ENCODE measurements at places on chromosomes 4 and X. TPM values are rescaled to one million over a fixed set of nuclear protein-coding genes. Genes with fewer than 3 reads are reported as not detected.

DNA sequence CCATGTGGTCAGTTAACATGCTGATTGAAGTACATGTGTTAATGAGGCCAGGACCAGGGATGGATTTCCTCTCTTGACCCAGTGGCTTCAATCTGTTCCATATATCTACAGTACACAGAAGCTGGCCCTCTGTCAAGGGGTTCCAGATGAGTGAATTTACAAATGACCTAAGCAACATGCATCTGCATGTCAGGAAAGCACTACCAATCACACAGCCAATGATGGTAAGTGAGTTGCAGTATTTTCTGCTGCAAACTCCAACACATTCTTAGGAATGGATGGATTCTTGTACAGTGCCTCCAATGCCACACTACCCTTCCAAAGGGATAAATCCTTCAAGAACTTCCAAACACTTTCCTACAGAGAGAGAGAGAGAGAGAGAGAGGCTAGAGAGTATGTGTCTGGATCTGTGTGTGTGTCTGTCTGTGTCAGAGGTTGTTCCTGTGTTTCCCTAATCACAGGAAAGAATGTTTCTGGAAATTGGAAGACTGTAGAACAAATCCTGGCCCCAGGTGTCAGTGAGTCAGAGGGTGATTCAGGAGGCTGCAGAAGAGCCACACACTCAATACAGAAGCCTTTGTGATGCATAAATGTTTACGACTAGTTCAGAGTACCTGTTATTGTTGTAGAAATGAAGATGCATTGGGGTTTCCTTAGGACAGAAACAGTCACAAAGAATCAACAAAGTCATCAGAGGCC lies 107.5 kb downstream of the GUCY2F start:
- no peak for DNase-seq
- no peaks in the 10 kb centered on the region for H3K36me3 ChIP-seq
- H3K4me3 ChIP-seq, result no peak overlapping the region
- no peaks in the 10 kb centered on the region for H3K27me3 ChIP-seq

GRCh38 chr4:185515248-185515647 lies 20.1 kb downstream of the PDLIM3 start:
- H3K36me3 ChIP-seq, result no peaks in the 10 kb centered on the region
- no peak for DNase-seq
- H3K4me3 ChIP-seq, result no peak overlapping the region

DNA sequence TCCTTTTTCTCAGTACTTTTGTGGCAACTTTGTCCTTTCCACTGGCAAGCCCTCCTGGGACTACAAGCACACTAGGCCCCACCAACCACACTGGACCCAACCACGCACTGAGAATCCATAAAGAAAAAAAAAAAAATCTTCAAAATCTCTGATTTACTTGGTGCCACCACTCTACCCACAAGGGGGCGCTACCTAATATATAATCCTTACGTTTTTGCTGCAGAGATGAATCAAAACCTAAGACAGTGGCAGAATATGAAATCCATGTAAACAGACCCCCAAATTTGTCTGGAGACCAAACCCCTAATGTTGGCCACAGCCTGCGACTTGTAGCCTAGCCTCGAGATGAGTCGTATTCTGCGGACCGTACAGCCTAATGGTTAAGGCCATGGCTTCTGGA lies 63.5 kb upstream of the ARHGAP36 start:
- H3K36me3 ChIP-seq, result no peaks in the 10 kb centered on the region
- H3K4me1 ChIP-seq, result no peaks in the 10 kb centered on the region
- H3K27ac ChIP-seq, result no peak overlapping the region
- DNase-seq, result peak; percentile 16

DNA sequence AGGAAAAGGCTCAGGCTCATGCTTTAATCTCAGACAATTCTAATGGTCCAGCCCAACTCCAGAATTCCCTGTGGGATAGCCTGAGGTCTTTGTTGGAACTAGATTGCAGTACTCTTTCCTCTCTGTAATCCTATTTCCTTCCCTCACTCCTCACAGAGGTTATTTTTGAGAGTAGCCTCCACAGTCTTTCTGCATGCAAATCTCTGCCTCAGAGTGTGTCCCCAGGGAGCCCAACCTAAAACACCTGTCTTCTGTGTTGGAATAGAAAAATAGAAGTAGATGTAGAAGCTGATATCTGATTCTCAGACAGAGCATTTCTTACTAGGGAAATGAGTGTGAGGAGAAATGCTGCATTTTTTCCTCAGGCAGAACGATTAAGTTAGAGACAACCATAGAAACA lies 915.5 kb upstream of the EPHA5 start:
- H3K36me3 ChIP-seq, result no peaks in the 10 kb centered on the region
- DNase-seq, result no peak
- H3K27me3 ChIP-seq, result no peaks in the 10 kb centered on the region
- no peaks in the 10 kb centered on the region for H3K4me1 ChIP-seq
- H3K4me3 ChIP-seq, result no peak overlapping the region

DNA sequence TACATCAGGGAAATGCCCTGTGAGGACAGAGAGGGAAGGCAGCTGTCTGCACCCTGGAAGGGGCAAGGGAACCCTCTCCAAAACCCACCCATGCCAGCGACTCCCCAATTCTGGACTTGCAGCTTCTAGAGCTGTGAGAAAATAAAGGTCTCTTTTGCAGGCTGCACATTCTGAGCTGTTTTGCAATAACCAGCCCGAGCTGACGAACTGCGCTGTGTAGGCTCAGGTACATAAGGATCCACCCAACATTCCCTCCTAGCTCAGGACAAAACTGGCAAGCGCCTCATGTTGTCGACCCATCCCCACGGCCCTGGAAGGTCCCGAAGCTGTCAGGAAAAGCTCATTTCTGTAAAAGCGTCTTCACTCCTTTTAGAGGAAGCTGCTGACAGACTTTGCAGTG lies 271.8 kb downstream of the CRLF2 start:
- no peak overlapping the region for H3K4me3 ChIP-seq
- H3K36me3 ChIP-seq, result no peaks in the 10 kb centered on the region
- H3K27me3 ChIP-seq, result no peaks in the 10 kb centered on the region
- H3K4me1 ChIP-seq, result no peaks in the 10 kb centered on the region
- DNase-seq, result no peak
- H3K27ac ChIP-seq, result no peak overlapping the region

GRCh38 chr4:91471280-91471679 lies 832.5 kb upstream of the GRID2 start:
- no peaks in the 10 kb centered on the region for H3K4me1 ChIP-seq
- no peaks in the 10 kb centered on the region for H3K27me3 ChIP-seq
- no peak overlapping the region for H3K4me3 ChIP-seq
- DNase-seq, result no peak
- H3K36me3 ChIP-seq, result no peaks in the 10 kb centered on the region
- no peak overlapping the region for H3K27ac ChIP-seq

SHROOM3 gene
- total RNA-seq, result not detected

TCEAL5 gene
- not detected for total RNA-seq

DNA sequence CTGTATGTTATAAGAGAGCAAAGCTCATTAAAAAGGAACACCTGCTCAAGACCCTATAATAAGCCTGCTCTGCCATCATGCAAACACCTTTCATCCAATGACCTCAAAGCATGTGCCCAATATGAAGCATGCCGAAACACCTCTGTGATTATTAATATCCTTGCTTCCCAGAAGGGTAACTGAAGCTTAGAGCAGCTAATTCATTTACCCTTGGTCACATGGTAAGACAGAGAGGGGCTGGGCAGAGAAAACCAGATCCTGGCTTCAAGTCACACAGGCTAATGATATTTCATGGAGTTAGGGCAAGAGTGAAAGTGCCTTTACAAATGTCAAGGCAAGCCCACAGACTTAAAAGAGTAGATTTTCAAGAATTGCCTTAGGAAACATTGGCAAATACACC lies 5.6 kb downstream of the AMOT start:
- peaks cover 8% of the 10 kb centered on the region for H3K27me3 ChIP-seq
- DNase-seq, result no peak

KDR gene
- total RNA-seq, result not detected
